ENCODE measurements at places on chromosomes 4 and X. TPM values are rescaled to one million over a fixed set of nuclear protein-coding genes. Genes with fewer than 3 reads are reported as not detected.

The SPANXN4 gene
- polyA plus RNA-seq: not detected

The LRAT gene
- polyA plus RNA-seq: 1.8 TPM

The HSD17B13 gene
- 0.48 TPM for polyA plus RNA-seq

The RNF212 gene
- polyA plus RNA-seq: 9.1 TPM

The MAMLD1 gene
- polyA plus RNA-seq: 7.5 TPM

The GPR119 gene
- polyA plus RNA-seq: not detected

- DNase-seq: no peak
These were observed 146.7 kb downstream of the PCDH7 start for GRCh38 chr4:30866907-30867306.

DNA sequence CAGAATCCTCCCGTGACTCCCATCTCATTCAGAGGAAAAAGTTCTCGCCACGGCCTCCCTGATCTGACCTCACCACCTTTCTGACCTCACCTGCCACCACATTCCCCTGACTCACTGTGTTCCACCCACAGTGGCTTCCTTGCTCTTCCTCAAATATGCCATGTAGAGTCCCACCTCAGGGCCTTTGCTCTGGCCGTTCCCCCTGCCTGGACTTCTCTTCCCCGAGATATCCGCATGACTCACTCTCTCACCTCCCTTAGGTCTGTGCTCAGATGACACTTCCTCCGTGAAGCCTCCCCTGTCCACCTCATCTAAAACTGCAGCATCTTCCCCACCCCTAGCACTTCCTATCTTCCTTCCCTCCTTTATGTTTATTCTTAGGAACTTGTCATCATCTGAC, 7.2 kb upstream of the TSPYL2 start:
- DNase-seq: no peak

DNA sequence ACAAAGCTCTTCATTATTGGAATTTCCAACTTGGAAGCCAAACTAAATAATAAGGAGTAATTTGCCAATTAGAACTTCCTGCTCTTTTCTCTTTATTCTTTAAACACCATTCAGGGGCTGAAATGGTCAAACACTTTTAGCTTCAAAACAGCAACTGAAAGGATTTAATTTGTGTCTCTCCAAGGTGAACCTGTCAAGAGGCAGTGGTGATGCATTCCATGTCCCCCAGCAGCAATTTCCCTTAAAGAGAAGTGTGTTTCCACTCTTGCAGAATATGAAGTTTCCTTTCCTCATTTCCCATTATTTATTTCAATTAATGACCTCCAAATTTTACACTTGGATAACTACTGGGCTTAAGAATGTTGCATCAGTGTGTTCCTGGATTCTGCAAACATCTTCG, 156.0 kb downstream of the COL25A1 start:
- DNase-seq: no peak

DNA sequence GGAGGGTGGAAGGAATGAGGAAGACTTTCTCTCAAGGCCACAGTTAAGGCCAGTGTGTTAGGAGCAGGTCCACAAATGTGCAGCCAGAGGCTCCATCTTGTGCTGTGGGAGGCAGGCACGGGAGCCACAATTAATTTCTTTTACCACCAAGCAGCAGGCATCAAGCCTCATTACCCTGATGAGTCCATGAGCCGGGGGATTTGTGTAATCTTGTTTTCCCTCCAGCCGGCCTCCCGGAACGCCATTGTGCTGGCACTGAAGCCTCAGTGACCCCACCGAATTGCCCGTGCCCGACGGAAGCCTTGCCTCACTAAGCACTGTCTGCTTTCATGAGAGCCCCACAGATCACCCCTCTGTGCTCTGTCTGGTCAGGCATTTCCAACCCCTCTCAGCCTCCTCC, 154.7 kb upstream of the STX18 start:
- peak; percentile 74 for DNase-seq

DNA sequence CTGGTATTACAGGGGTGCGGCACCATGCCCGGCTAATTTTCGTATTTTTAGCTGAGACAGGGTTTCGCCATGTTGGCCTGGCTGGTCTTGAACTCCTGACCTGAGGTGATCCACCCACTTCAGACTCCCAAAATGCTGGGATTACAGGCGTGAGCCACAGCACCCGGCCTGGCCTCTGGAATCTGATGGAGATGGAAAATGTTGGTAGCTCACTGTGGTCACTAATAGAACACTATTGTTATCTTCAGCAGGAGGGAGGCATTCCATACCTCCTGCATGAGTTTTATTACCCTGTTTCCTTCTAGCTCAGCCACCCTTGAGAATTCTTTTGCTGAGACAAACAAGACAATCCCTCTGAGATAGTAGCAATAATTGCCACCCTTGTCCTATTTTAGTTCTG, 105.0 kb downstream of the SHROOM3 start:
- DNase-seq: no peak

GRCh38 chr4:8644461-8644891, 51.9 kb downstream of the CPZ start:
- DNase-seq: no peak

DNA sequence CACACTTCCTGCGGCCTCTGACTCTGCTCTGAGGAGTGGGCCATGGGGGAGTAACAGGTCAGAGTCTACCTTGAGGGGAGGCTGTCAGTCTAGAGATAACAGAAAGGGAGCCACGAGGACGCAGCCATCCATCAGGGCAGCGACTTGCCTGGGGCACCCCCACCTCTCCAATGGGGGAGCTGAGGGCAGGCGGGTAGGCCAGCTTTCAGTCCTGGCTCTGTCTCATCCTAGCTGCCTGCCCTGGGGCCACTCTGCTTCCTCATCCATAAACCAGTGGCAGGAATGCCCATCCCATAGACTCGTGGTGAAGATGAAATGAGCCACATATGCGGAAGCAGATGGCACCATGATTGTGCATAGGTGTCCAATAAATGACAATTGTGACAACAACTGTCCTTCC, 13.2 kb downstream of the MAGED2 start:
- DNase-seq: no peak

DNA sequence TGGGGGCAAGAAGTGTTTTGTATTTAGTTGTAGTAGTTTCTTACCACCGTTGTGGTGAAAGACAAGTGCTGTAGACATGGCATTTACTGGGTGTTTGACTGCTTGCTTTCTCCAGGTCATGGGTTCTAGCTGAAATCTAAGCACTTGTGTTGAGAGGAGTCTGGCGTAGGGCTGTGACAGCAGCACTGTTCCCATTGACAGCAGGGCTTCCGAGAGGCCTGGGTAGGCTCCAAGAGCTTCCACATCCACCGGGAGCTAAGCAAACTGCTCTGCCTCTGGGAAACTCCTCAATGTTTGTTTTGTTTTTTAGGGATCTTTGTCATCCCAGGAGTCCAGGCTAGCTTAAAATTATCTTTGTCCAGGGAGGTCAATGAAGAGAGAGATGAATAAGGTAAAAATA, 44.3 kb downstream of the BMPR1B start:
- DNase-seq: no peak

GRCh38 chr4:115149106-115149505, 35.7 kb upstream of the NDST4 start:
- peak; percentile 34 for DNase-seq

- no peak for DNase-seq
These were observed 25.0 kb upstream of the CD38 start for GRCh38 chr4:15753081-15753480.

DNA sequence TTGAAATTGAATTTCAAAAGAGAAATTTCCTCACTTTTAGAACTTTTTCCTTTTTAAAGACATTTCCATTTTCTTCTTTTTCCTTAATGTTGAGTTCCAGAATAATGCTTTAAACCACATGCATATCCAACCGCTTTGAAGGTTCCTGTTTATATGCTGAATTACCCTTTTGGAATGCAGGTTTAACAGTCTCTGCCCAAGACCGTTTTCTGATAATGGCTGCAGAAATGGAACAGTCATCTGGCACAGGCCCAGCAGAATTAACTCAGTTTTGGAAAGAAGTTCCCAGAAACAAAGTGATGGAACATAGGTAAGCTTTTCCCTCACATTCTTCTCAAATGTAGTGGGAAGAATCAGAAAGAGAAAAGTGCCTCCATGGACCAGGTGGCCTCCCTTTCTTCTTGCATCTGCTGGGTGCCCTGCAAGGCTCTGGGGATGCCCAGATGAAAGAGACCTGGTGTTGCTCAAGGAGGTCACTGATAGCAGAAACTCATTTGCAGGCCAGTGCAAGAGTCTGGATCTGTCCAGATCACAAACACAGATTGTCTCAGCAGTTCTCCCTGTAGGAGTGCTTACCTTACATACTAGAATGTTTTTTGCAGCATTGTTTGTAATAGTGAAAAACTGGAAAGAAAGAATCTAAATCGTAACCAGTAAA, 42.9 kb downstream of the MOSPD2 start:
- no peak for DNase-seq

- DNase-seq: no peak
These were observed 33.5 kb upstream of the ESX1 start for GRCh38 chrX:104288269-104288668.

GRCh38 chr4:158722917-158723793, at the start of gene PPID:
PPID (minus strand) TSS chr4:158723396; CDS start chr4:158723288, 108 bp downstream.
- peak; percentile 86 for DNase-seq

DNA sequence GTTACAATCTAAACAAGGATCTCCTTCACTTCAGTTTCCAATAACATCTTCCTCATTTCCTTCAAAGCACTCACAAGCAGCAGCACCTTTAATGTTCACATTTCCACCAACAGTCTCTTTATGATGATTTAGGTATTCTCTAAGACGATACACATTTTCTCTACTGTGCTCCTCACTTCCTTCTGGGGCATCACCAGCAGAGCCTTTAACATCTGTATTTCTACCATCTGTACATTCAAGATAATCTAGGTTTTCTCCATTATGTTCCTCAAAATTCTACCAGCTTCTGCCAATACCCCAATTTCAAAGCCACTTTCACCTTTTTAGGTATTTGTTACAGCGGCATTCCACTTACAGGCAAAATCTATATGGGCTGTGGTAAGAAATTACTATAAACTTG, 80.6 kb downstream of the FBXW7 start:
- DNase-seq: no peak

- no peak for DNase-seq
These were observed 28.5 kb upstream of the FGG start for GRCh38 chr4:154640999-154641398.

DNA sequence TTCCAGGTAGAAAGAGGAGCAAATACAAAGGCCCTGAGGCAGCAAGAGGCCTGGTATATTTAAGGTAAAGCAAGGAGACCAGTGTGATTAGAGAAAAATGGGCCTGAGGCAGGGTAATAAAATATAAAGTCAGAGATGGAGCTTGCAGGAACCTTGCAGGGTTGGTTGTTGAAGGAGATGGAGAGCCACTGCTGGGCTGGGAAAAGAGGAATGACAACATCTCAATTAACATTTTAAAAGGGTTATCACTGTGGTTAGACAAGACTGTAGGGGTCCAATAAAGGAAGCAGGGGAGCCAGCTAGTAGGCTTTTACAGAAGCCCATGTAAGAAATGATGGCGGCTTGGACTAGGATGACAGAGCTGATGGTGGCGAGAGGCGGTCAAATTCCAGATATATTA, 205.5 kb upstream of the MBNL3 start:
- DNase-seq: no peak

- DNase-seq: no peak
These were observed 88.1 kb downstream of the NPFFR2 start for GRCh38 chr4:72119946-72120345.

- peak; percentile 42 for DNase-seq
These were observed 106.5 kb upstream of the STOX2 start for GRCh38 chr4:183798301-183799253.

DNA sequence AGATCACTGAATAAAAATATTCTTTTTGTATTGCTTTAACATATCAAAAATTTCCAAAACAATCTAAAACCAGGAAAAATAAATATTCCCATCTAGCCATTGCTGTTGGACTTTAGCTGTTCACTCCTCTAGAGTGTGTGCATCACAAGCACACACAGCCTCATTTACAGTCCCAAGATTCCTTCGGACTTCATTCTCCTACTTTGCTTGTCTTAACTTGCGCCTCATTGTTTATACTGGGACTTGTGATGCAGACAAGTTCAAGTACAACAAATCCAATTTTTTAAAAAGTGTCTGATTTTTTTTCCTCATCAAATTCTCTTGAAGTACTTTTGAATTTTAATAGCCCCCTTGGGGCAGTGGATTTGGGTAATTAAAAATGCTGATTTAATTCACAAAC, 55.6 kb downstream of the TLL1 start:
- DNase-seq: no peak

GRCh38 chrX:85052205-85052604, 48.5 kb downstream of the APOOL start:
- DNase-seq: no peak

DNA sequence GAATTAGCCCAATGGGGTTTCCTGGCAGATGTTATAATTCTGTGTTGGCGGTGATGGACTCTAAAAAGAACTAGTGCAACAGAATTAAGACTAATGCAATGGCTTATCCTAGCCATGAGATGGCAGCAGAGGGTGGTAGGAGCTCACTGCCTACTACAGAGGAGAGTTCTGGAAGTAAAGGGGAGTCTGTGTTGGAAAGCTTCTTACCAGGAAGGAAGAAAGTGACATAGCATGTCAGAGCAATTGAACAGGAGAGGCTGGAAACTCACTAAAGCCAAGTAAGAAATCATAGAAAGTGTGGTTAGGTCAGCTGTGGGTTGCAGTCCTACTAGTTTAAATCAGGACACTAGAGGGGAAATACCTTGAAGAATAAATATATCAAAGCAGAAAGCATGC, 6.3 kb upstream of the TRPC5OS start:
- DNase-seq: peak; percentile 34

DNA sequence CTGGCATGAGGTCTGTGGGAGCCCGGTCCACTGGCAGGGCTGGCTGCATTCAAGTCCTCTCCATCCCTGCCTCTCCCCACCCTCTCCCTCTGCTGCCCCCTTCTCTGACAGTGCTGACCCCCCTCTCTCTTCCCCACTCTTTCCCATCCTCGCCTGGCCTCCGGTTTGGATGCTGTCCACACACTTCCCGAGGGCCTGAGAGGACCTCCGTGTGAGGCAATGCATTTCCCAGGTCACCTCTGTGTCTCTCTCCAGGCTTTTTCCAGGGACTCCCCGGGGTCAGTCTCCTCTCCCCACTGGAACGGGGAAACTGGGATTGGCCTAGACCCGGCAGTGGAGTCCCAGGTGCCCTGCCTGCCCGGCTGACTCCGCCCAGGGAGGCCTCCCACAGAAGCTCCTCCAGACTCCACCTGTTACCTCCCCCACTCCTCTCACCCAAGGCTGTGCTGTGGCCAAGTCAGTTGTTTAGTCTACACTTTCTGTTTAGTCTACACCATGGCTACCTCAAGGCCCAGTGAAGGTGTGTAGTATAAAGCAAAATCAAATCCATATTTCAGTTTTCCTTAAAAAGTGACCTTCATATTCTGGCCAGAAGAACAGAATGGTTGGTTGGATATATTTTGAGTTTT, 146.8 kb downstream of the PTTG2 start:
- DNase-seq: no peak

GRCh38 chrX:39536211-39536610, 561.5 kb downstream of the BCOR start:
- peak; percentile 60 for DNase-seq

Data from renal pelvis (tissue), 12 donors.